Effector CD4-positive, alpha-beta T cell (primary cell): ENCODE measurements at places on chromosomes 1 and 21.

DNA sequence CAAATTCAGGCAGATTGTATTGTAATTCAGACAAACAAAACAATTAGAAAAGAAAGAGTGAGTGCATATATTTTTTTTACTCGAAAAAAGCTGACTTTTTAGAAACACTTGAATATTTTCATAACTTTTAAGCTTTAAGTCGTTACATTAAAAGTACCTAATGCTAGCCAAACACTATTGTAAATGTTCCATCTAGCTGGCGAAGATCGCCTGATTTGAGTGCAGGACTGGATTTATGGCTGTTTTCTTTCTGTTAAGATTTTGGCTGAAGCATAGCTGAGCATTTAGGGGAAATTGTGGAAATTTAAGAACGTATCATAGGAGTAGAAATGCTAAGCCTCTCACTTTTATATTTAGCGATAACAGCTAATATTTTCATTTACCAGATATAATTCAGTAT lies 24.6 kb downstream of the LRRC7 start:
- DNase-seq: no peak

- DNase-seq: no peak
These were observed 140.3 kb downstream of the SLC30A10 start for GRCh38 chr1:219788091-219788490.

DNA sequence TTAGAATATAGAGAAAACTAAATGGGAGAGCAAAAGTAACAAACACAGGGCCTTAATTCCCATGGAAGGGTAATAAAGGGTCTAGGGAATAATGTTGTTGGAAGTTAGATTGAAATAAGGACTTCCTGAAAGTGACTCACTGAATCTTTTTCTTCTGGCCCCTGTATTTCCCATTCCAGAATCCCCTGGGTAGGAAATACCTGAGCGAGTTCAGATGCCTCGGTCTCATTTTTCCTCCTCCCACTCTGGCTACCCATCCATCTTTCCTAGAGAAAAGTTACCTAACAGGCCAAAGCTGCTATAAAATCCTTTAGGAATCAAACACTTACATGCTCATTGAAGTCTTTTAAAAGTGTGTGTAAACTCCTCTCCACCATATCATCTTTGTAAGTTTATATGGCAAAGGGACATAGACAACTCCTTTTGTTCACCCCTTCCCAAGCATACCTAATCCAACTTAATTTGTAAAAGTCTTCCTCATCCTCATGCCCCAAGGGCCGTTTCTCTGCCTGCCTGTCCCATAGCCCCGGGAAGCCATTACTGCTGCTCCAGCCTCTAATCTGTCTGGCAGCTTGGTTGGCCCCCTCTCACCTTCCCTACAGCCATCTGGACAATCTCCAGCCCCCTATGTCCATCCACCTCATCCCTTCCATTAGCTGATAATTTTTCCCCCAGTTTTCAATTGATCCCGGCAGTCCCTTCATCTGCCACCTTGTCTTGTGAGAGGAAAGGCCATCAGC lies 3.3 kb upstream of the MEF2D start:
- DNase-seq: no peak

DNA sequence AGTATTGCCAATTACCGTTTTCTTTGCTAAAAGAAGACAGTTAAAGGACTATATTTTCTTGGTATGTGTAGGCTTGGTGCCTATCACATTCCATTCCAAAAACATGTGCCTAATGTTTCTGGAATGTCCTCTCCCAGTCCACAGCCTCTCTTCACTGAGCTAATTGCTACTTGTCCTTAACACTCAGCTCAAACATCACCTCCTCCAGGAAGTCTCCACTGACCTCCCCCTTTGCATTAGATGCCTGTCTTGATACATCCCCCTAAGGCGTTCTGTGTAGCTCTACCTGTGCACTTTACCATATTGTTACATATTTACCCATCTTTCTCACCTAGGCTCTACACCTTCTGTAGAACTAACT lies 195.6 kb upstream of the CAMK1G start:
- DNase-seq: no peak

- no peak for DNase-seq
These were observed 104.0 kb downstream of the EIF4G3 start for GRCh38 chr1:21072721-21073120.

DNA sequence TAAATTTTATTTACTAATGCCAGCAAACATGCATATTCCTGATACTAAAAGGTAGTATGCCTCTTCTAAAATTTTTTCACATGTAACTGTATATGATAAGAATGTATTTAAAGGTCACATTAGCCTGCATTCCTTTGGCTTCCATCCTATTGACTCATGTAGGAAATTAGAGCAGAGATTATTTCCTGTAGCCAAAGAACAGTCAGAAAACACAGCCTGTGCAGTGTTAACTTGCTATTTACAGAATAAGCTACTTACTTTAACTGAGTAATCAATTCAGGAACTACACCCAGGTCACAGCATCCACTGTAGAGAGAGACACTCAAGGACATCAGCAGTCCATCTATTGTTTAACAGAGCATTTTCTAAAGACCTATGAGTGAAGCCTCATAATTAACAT lies 154.5 kb upstream of the ADGRL4 start:
- no peak for DNase-seq

DNA sequence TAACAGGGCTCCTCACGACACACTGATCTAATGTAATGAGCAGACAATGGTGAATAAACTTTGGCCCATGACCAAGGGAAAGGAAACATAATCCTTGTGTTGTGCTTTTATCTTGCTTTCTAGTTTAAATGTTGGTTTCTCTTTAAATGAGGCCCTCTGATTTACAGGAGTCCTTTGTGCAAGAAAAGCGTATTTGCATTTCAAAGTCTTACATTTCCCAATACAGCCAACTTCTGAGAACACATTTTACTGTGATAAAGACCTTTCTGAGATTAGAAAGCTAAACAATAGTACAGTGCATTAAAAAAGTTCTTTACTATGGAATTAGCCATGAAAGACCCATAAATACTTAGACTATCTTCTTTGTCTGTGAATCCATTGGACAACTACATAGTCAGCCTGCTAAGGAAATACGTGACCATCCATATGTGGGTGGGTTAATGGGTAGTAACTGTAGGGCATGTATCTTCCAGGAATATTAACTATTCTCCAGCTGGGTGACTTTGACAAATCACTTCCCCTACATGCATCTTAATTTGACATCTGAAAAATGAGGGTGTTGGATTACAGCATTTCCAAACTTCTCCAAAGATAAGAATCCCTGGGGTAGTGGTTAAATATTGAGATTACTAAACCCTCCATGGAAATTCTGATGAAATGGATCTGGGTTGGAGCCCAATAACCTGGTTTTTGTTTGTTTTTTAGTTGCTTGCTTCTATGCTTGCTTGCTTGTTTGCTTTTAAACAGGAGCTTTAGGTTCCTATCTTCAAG lies 50.3 kb upstream of the USP1 start:
- DNase-seq: no peak

DNA sequence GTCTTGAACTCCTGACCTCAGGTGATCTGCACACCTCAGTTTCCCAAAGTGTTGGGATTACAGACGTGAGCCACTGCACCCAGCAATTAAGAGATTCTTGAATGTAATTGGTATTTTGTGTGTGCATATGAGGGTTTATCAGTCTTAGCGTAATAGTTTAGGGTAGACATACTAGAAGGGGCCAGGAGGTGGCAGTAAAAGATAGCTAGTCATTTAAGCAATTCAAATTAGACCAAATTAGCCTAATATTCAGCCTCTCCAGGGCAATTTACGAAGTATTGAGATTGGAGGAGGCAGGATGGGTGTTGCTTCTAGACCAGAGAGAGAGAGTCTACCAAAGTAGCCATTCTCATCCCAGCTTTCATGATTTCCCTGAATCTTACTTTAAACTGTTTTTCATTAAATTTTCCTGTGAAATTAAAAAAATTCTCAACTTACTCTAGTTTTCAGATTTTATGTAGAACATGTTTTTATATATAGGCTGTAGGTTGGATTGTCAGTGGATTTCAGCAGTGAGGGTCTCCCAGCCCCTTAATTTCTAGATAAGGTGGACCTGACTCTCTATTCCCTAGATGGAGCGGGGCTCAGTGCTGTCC lies 119.7 kb downstream of the HHAT start:
- no peak for DNase-seq

- no peak for DNase-seq
These were observed 5.7 kb downstream of the LAMB3 start for GRCh38 chr1:209646558-209646957.

GRCh38 chr1:31689854-31690253 lies 14.0 kb downstream of the COL16A1 start:
- DNase-seq: no peak

GRCh38 chr21:44444286-44444931 lies 10.9 kb upstream of the LRRC3 start:
- DNase-seq: no peak
